ENCODE measurements at places on chromosomes 2 and 18.

DNA sequence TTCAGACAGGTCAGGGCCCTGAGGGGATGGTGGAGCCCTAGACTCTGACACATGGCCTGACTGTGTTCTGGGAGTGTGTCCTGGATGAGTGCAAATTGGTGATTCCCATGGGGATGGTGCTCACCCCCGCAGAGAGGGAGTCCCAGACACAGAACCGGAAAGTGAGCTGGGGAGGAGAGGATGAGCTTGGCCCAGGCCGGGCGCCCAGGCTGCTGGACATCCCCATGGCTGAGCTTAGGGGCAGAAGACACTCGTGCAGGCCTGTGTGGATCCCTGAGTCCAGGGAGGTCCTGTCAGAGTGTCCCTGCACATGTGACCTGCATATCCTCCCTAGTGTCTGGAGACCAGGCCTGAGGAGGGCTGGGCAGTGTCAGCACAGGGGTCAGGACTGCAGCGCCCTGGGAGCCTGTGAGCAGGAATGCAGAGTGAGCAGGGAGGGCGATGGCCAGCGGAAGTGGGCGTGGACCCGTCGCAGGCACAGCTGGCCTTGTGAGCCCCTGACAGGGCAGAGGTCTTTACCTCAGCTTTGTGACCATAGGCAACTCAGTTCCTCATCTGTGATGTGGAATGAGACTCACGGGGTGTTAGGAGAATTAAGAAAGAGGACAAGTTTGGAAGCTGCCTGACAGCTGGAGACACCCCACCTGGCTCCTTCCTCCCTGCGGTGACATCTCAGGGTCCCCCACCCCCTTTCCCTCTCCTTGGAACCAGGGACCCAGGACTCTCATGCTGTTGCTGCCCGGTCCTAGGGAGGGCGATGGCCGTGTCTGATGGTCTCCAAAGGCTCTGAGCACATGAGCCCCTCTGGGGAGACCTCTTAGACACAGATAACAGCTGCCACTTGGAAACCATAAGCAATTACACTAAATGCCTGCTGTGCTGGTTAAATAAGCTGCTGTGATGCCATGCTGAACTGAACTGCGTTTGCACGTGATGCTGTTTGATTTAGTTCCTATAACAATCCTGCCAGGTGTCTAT is 62.6 kb upstream of the HS6ST1 start:
- no peak for DNase-seq

- no peak for DNase-seq
Measured at GRCh38 chr2:205259121-205259520, 423.2 kb upstream of the NRP2 start.

- no peak for DNase-seq
Measured at GRCh38 chr2:164717000-164717803, 95.9 kb upstream of the GRB14 start.

DNA sequence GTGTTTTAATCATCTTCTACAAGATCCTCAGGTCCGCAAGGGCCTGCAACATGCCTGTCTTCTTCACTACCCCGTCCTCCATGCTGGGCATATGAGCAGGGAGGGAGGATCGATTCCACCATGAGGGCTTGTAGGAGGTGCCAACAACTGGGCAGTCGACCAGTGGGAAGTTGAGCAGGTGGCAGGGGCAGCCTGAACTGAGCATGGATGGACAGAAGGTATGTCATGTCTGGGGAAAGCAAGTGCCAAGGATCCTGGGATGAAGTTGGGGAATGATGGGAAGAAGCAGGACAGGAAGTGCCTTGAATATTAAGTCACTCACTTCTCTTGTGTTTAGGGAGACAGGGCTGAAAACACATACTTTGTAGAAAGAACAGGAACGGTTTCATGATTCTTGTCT is 44.7 kb downstream of the CTIF start:
- DNase-seq, result no peak

DNA sequence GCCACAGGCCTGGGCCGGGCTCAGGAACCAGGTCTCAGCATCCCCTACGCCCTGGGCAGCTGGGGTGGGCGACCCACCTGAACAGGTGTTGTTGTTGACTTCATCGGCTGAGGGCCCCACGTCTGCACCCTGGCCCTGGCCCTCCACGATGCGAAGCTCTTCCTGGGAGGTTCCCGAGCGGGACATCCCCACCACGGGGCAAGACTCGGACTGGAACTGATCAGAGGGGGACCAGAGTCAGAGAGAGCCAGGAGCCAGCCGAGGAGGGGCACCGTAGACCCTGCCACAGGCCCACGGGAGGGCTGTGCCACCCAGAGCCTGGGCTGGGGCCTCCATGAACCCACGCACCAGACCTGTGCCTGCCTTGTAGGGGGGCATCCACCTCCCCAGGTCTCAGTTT is 54.3 kb downstream of the AQP12A start:
- DNase-seq, result no peak

DNA sequence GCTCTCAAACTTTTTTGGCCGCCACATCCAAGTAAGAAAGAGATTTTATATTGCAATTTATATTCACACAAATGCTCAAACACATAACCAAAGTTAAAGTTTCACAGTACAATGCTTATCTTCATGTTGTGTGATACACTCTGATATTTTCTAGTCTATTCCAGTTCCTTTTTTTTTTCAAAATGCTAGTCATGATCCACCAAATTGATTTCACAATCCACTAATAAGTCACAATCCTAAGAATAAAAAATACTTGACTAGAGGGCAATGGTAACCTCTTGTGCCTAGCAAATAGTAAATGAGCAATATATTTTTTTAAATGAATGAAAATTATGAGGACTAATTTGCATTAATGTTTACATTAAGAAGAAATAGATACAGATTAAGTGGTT is 5.8 kb upstream of the PTPN4 start:
- no peak for DNase-seq

DNA sequence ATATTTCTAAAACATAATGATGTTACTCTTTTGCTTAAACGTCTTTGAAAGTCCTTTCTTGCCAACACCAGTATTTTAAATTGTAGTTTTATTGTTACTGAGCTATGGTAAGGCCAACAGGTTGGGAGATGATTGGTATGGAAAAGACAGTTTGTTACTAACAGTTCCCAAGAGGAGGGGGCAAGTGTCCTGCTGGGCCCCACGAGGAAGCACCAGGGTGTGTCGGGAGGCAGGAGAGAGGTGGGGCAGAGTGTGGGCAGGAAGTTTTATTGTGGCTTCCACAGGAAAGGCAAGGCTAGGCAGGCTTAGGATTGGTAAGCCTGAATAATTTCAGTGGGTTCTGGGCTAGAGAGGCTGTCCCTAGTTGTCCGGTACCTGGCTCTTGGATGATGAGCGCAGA is 134.3 kb downstream of the SOCS6 start:
- no peak for DNase-seq

DNA sequence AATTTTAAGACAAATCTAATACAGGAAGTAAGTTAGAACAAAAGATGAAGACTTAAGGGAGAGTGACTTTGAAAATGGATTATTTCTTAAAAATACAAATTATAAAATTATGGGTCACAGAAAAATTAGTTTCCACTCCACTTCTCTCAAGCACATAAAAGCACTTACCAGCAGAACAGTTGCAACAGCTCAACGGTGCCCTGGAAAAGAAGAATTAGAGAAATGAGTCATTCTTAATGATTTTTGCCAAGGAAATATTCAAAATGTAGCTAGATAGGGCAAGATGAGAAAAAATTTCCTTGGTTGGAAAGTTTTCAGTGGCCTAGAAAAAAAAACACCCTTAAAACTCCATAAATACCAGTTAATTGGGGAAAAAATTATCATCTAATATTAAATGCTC is 2185.6 kb upstream of the CELF4 start:
- DNase-seq, result no peak

- no peak for DNase-seq
Measured at GRCh38 chr18:52850031-52850560, 510.1 kb downstream of the DCC start.

DNA sequence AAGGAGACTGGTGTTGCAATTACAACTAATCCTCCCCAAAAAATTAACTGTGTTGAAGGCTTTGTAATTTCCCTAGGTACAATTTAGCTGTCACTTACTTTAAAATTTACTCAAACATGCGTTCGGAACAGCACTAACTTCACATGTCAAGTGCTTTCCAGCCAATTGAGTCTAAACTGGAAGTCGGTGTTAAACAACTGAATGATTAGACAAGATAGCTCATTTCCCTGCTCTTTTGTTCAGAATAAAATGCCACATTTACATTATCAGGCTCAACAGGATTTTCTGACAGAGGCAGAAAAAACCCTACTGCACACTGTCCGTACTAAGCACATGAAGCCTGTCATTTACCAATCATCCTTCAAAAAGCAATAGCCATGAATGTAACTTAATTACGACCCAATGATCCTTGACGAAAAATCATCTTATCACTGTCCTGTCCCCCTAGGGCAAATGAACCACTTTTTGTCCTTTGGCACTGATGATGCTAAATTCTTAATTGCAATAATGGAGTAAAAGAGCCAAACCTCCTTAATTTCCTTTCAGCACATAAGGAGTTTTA is 56.0 kb downstream of the LRPPRC start:
- DNase-seq, result no peak

DNA sequence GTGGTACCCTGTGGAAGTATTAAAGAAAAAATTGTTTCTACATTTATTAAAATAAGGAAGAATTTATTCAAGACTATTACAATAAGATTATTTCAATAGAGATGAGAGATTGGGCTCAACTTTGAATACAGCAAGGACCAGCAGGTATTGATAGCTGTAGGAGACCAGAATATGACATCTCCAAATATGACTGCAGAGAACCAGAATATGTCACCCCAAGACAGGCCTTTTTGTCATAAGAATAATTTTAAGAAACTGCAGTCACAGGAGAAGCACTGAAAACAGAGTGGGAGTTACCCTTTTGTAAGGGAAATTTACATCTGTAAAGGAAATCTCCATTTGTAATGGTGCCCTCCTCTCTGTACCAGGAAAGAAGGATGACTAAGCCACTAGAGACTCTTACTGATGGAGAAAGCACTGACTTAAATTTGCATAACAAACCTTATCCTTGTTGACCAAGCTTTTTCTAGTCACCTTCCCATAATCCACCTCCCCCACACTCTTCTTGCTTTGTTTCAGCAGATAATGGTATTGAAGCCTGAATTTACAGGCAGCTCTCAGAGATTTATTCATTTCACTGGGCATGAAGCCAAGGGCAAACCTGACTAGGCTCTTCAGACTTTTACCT is 145.1 kb upstream of the RMP24 start:
- DNase-seq, result no peak

GRCh38 chr2:127681976-127682857 is 6.9 kb upstream of the LIMS2 start:
- no peak for DNase-seq

DNA sequence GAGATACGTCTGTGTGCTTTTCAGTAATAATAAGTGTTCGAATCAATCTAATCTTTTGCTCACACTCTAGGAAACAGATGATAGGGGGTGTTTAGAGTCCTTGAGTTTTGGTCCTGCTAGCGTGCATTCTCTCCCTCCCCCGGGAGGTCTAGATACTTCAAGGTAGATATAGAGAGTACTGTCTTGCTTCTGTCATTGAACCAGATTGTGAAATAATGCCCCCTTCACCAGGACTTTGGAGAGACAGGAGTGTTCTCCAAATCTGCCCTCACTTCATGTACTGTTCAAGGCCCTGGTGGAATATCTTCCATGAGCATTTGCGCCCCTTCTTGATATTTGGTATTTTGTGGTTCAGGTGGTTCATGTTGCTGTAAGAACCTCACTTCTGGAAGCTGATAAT is 59.4 kb upstream of the MGAT5 start:
- DNase-seq, result no peak

GRCh38 chr18:59904011-59904601 is 4.3 kb downstream of the PMAIP1 start:
- no peak for DNase-seq

- no peak for DNase-seq
Measured at GRCh38 chr2:231398585-231398984, 3.1 kb downstream of the B3GNT7 start.

GRCh38 chr2:117128461-117128860 is 686.0 kb upstream of the DDX18 start:
- no peak for DNase-seq

GRCh38 chr2:8848328-8849100 is 11.1 kb upstream of the KIDINS220 start:
- no peak for DNase-seq

GRCh38 chr2:46229134-46230063 is 67.8 kb upstream of the EPAS1 start:
- DNase-seq, result peak; percentile 36

DNA sequence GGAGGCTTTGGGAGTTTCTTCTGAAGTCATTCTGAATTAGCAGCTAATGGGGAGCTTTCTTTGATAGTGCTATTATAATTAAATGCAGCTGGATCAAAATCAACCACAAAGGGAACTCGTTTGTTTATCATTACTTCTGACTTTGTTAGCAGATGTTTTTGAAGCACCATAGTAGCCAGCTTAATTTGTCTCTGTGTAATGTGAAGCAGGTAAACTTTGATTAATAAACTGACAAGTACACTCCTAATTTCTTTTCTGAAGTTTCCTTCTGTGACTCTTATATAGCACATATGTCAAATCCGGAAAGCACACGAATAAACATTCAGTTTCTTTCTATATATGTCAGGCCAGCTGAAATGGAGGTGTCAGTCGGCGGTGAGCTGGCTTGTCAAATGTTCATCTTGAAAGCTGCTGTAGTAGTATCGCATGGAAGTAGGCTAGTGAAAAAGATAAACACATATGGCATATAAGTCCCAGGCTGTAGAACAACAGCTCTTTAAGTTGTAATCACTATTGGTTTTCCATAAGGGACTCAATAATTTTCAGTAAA is 451.9 kb upstream of the ZEB2 start:
- DNase-seq, result no peak

DNA sequence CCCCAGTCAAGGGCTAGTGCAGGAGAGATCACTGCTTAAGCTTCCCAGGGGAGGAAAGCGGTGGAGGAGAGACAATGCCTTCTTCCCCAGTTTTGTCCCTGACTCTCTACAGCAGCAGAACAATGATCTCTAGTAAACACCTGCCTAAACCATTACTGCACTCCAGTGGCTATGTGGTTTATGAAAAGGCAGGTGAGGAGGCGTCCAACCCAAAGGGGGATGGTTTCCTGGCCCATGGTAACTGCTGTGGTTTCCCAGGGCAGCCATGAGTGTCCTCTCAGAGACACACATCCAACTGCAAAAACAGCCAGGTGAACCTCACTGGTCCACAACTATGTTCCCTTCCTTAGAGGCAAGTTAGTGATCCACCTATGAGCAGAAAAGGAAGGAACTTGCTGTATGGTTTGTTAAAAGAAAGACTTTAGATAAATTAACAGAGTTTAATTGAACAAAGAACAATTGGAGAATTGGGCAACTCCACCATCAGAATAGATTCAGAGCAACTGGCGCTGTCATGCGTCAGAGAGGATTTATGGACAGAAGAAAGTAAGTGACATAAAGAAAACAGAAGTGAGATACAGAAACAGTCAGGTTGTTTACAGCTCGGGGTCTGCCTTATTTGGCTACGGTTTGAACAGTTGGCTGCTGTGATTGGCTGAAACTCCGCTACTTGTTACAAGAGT is 4.8 kb upstream of the TTC39C start:
- DNase-seq, result peak; percentile 71

DNA sequence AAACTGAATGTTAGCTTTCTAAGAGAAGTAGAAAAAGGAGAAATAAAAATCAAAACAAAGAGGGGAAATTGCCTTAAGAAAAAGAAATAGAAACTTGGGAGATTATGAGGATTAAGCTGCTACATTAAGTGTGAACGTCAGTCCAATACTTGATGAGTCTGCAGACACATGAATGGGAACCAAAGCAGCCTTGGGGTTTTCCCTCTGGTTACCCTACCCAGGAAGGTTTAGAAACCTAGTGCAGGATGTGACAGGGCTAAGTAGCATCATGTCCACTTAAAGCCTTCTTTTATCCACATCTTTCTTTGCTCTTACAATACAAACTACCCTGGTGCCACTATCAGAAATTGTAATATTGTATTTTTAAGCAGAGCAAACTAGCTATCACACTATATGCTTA is 22.3 kb downstream of the SLC35F5 start:
- no peak for DNase-seq

GRCh38 chr2:212777020-212777491 is 238.5 kb upstream of the ERBB4 start:
- DNase-seq, result peak; percentile 25

Measured in GM06990 (cell line).